NCI-H1417 treated with DMSO at 0.1 percent for 48 hours (cell line): ENCODE measurements at places on chromosomes 13 and 19.

- DNase-seq, result no peak
Observed at GRCh38 chr19:35154525-35155406, at the start of gene FXYD5. TSS of gene FXYD5 (plus strand) at chr19:35154735. CDS start at chr19:35155551, 816 bp downstream.

- peak; percentile 87 for DNase-seq
Observed at GRCh38 chr13:94209117-94209516, 270.4 kb downstream of the DCT start.

DNA sequence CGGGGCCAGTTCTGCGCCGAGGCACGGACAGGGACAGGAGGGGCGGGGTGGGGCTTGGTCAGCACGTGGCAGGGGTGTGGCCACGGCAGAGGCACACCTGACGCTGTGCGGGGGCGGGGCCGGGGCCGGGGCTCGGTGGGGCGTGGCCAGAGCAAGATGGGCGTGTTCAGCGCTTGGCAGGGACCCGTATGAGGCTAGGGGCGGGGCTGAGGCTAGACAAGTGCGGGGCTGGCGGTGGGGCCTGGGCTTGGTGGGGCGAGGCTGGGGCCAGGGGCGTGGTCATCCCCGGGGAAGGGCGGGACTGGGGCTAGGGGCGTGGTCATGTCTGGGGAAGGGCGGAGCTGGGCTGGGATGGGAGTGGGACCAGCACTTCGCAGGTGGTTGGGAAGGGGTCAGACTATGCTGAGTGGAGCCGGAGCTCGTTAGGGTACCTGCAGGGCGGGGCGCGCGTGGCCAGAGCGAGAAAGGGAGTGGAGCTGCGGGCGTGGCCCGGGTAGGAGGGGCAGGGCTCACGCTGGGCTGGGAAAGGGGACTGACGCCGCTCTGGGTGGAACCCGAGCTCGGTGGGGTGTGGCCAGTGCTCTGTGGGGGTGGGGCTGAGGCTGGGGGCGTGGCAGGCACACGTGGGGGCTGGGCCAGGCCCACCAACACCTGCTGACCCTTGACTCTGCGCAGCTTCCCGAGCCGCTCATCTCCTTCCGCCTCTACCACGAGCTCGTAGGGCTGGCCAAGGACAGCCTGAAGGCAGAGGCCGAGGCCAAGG, 12.8 kb downstream of the POLR2E start:
- peak; percentile 93 for DNase-seq

GRCh38 chr13:42539670-42540069, 34.3 kb upstream of the TNFSF11 start:
- DNase-seq, result no peak

DNA sequence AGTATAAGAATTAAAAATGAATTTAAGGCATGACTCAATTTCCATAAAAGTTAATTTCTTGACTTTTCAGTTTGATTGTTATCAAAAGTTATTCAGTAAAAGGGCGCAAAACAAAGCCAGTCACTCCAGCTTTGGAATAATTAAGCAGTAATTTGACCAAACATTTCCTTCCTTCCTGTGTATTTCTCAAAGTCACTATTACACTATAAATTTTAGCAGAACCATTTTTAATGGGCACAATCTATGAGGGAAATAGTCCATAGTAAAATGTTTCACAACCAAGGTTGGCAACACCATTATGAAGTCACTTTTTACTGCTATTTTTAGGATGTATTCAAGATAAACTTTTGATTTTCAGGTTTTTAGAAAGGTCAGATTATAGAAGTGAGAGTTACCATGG, 91.0 kb downstream of the DACH1 start:
- DNase-seq, result no peak
